Esophagus squamous epithelium (tissue), 5 donors: ENCODE measurements at places on chromosomes 4 and X.

- no peak for DNase-seq
Measured at GRCh38 chr4:118372251-118372650, 19.4 kb upstream of the PRSS12 start.

DNA sequence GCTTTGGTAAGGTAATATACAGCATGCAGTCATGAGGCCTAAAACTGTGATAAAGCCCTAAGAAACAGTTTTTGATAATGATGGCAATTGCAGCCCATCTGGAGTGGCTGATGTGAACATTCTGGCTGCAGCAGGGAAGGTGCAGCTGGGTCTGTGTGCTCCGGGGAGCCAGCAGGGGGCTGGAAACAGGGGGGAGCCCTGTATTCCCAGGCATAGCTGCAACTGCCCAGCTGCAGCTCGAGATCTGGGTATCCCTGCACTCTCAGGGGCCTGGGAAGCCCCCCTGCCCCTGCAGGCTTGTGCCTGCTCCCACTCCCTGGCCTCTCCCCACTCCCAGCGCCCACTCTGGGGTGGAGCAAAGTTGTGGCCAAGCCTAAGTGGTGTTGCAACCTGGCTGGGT is 95.6 kb downstream of the RRAGB start:
- no peak for DNase-seq

- DNase-seq = no peak
Measured at GRCh38 chrX:97389761-97390192, 506.1 kb downstream of the RPA4 start.

DNA sequence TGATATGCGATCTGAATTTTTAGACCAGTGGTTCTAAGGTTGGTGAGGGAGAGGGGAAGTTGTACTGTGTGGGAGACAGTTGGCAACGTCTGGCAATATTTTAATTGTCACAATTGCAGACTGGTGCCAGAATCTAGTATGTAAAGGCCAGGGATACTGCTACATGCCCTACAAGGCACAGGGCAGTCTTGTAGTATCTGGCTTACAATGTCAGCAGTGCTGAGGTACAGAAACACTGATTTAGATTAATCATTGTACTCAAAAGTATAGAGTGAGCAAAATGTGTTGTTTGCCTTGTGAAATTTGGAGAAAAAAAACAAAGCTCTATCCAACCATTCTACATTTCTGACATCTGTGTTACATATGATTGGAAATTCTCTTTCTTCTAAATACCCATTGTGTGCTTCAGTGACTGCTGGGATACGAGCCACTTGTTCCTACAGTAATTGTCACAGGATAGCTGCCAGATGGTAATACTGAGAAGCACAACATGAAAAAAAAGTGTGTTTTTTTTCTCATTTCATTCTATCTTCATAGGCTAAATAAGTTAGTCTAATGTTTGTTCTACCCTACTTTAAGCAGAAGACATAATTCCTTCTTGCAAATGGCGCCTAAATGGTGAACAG is 526.7 kb upstream of the AGA start:
- no peak for DNase-seq

GRCh38 chr4:158112611-158113010 is 60.2 kb downstream of the GASK1B start:
- DNase-seq = no peak

- no peak for DNase-seq
Measured at GRCh38 chr4:189090174-189090814, 850.4 kb upstream of the FRG1 start.

DNA sequence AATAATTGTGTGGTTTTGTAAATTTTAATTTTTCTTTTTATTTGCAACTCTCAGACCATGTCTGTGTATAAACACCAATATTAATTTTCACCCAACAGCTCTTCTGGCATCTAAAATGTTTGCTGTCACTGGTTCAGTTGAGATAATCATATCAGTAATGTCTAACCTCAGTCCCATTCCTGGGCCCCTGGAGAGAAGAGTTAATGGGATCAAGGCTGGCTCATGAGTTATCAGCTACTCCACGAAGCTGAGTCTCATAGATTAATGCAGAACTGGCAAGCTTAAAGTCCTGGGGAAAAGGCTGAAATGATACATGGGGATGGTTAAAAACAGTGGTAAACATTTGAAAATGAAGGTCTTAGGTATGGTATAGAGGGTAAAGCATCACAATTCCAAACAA is 28.4 kb upstream of the TSPAN5 start:
- DNase-seq = no peak

GRCh38 chrX:133482056-133482952 is 67.0 kb upstream of the GPC4 start:
- DNase-seq = no peak

- peak; percentile 16 for DNase-seq
Measured at GRCh38 chrX:132219343-132219768, at the start of gene RAP2C. Gene RAP2C, minus strand, starts transcription at chrX:132219447. Its CDS starts 2,179 bp downstream, at chrX:132217268.

- DNase-seq = no peak
Measured at GRCh38 chr4:142367418-142368180, 478.5 kb downstream of the INPP4B start.

DNA sequence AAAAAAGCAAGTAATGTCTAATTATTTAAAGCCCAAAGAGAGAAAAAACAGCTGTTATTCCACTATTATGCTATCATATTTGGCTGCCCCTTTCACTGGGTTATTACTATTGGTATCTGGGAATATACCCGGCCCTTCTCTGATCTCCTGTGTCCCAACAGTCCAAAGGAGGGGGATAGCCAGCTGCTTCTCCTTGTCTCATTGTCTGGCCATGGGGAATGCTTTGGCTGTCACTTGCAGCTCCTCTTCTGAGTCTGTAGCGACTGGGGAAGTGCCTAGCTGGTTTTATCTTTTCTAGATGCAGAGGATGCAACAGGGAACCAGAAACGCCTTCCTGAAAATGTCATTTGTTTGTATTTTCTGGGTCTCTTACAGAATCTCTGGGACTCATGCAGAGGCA is 33.9 kb downstream of the MGARP start:
- no peak for DNase-seq

DNA sequence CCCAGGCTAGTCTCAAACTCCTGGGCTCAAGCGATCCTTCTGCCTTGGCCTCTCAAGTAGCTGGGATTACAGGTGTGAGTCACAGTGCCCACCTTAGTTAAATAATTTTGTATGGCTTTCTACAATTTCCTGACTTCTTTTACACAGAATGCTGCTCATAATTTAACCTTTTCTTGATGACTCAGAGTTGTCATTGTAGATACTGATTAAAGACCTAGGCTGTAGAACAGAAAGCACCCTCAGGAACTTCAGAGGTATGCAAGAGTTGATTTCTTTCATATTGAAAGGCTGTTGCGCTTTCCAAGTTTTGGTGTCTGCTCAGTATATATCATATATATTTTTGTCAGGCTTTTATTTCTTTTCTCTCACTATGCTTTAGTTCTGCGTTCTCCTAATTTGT is 21.1 kb upstream of the GPR34 start:
- no peak for DNase-seq

DNA sequence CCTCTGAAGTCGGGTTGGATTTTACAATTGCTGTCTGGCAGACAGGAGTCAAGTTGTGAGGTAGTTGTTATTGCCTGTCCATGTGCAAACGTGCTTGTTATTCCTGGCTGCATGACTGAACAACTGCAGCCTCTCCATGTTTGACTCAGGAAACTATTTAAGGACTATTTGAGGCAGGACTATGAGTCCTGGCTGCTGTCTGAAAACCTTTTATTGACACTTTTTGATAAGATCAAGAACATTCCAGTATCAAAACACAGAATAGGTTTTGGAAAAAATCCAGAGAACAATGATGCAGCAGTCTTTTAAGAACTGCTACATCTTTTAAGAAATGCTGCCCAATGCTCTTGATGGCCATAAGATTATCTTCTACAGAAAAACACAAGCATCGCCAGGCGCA is 10.0 kb upstream of the SPRY1 start:
- no peak for DNase-seq

DNA sequence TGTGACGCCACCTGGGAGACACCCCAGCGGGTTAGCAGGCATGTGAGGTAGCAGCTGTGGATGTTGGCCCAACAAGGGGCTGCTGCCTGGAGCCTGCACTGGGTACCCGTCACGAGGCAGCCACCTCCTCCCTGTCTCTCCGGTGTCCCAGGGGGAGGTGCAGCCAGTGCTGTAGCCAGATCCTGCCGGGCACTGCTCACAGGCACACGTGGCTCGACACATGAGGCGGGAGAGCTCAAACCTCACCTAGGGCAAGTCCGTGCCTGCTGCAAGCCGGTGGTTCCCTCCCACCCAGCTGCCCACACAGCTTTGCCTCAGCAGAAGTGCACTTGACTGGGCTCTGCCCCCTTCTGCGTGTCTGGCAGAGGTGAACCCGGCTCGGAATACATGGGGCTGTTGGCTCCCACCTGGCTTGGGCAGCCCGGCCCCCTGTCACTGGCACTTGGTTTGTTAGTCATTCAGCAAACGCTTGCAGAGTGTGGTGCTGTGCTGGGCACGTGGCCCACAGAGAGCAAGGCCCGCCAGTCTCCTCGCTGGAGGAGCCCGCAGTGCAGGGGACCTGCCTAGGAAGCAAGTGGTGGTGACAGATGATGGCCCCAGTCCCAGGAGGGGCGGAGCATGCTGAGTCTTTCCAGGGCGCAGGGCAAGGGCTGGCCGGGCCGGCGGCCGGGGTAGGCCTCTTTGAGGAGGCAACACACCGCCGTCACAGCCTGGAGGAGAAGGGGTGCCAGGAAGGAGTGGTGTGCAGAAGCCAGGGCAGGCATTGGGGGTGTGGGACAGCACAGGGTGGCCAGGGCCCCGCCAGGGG is 10.1 kb upstream of the SH3TC1 start:
- DNase-seq = no peak

DNA sequence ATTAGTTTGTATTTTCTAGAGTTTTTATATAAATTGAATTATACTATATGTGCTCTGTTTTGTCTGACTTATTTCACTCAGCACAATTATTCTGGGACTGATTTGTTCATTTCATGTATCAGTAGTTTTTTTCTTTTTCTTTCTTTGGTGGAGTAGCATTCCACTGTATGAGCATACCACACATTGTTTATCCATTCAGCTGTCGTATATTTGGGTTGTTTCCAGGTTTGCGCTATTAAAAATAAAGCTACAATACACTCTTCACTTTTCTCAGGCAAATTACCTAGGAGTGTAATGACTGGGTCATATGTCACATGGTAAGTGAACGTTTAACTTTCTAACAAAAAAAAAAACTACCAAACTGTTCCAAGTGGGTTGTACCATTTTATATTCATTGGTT is 9.6 kb upstream of the OTUD4 start:
- DNase-seq = no peak

DNA sequence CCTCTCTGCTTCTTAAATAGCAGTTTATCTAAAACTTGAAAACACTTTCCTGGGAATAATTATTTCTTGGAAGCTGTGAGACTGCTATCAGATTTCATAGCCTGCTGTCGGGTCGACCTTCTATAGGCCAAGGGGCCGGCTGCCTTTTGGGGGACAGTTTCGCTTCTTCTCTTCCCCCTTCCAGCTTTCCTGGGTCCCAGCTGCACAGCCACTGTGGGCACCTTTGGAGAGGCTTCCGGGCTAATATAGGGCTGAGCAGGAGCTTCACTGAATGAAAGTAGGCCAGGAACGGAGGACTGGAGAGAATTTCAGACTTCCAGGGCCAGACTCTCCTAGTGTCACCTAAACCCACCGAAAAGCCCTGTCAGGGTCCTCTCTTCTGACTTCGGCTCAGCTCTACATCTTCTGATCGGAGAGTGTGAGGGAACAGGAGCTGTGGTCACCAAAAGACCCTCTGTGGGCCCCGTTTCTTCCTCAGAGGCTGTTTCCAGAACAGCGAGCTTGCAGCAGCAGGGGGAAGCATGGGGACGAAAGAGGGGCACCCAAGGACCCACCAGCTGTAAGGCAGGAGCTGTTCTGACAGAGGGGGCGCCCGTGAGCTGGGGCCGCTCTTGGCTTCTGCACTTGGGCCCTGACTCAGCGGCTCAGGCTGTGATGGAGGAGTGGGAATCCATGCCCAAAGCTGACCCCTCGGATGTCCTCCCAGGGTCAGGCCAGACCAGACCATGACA is 620.6 kb downstream of the BCOR start:
- no peak for DNase-seq

GRCh38 chr4:150078579-150079080 is 385 bp downstream of the DCLK2 start:
- DNase-seq = no peak

GRCh38 chr4:183303301-183303700 is 16.8 kb downstream of the CLDN22 start:
- no peak for DNase-seq

GRCh38 chr4:69991016-69991415 is 4.8 kb upstream of the STATH start:
- DNase-seq = no peak

DNA sequence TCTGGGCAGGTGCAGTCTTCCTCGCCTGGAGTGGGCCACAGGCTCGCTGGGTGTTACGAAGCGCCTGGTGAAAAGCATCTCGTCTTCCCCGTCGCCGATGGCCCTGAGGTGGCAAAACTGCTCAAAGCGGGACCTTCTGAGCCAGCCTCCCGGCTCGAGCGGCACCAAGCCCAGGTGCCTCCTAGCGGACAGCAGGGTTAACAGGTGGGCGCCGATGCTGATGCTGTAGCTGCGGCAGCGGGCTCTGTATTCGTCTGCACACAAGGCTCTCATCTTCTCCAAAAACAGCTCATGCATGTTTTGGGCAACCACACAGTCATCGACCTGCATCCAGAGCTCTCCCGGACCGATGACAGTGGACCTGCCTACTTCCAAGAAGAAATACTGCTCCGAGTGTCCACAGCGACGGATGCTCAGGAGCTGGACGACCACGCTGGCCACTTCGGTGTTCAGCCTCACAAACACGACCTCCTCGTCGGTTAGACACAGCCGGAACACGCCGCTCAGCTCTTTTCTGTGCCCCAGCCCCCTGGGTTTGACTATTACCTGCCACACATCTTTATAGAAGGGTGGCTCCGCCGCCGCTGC is 1.2 kb downstream of the IRS4 start:
- no peak for DNase-seq

DNA sequence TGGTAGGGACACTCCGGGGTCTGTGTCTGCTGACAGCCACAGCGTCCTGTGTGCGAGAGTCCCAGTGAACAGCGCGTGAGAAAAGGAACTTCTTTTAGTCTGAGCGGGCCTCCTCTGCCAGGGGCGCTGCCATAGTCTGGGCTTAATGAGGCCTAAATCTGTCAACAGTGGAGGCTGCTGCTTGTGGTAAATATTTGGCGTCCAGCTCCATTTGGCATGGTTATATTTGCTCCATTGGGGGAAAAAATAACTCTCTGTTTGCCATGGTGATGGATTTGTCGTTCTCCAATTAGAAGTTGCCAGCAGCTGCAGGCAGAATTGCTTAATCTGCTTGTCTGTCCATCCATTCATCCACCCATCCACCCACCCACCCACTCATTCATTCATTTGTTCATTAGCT is 71.4 kb upstream of the PSAPL1 start:
- no peak for DNase-seq

DNA sequence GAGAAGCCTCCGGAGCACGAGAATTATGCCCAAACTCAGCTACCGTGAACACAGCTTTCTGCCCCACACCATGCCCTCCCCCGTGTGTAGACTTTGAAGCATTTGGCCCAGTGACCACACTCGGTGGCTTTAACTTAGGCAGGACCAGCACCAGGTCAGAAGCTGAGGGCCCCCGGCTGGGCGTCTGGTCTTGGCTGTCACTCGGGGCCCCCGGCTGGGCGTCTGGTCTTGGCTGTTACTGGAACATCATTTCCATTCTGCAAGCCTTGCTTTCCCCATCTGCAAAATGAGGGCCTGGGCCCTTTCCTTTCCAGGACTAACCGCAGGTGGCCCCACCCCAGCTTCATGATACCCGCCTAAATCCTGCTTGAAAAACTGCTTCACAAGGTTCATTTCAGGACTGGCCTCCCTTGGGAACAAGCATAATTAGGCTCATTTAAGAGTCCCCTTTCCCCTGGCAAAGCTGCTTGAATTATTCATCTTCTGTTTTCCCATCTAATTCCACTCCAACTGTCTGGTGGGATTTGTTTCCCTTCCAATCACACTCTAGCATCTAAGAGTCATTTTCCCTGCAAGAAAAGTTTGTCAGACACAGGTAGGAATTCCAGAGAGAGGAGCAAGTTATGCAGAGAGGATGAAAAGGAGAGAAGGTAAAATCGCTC is 82.5 kb downstream of the WFS1 start:
- DNase-seq = no peak
